ENCODE measurements at places on chromosomes 4 and X. TPM values are rescaled to one million over a fixed set of nuclear protein-coding genes. Genes with fewer than 3 reads are reported as not detected.

The BMPR1B gene
- 12.5 TPM for total RNA-seq

The CFP gene
- 19.8 TPM for total RNA-seq

The TMEM144 gene
- 2.5 TPM for total RNA-seq

The GC gene
- 0.38 TPM for total RNA-seq

The NXF2B gene
- not detected for total RNA-seq

The ETDC gene
- not detected for total RNA-seq

The PGAM4 gene
- total RNA-seq: 0.14 TPM

The SEC24B gene
- total RNA-seq: 15.3 TPM

The PDE5A gene
- total RNA-seq: 5.2 TPM

The AASDH gene
- total RNA-seq: 17.9 TPM

The BEX5 gene
- not detected for total RNA-seq

The TLR8 gene
- 3.7 TPM for total RNA-seq

The FAM156B gene
- 8.4 TPM for total RNA-seq

The TXLNG gene
- 10.7 TPM for total RNA-seq
